ENCODE measurements at places on chromosomes 2 and 18.

DNA sequence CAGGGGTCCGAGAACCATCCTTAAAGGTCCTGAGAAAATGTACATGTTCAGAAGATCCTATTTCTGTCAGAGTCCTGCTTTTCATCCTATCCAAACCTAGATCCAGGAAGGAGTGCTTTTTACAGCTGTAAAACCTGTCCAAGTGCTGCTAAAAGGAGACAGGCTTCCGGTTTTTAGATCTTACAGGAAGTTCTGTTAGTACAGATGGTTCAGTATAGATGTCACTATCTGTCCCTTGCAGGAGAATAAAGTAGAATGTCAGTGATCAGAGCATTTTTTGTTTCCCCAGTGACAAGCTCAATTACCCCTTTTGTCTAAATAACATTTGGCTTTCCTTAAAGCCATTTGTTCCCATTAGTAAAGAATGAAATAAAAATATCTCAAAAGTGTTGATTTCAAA, 98.3 kb downstream of the NRP2 start:
- no peak for DNase-seq

- no peak for DNase-seq
Observed at GRCh38 chr18:54327818-54328217, 29.8 kb downstream of the STARD6 start.

DNA sequence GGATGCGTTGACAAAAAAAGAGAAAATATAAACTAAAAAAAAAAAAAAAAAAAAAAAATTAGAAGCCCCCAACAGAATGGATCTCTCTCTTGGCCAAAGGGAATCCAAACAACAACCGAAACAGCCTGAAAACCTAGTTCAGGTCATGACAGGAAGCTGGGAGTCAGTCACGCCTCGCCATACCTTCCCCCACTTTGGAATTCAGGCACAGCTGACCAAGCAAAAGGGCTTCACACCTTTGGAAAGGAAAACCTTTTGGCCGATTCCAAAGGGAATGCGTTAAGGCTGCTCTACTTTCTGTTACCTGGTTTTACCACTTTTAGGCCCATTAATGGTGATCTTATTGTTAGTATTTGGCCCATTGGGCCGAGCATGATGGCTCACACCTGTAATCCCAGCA, 17.9 kb upstream of the RMC1 start:
- DNase-seq: no peak

DNA sequence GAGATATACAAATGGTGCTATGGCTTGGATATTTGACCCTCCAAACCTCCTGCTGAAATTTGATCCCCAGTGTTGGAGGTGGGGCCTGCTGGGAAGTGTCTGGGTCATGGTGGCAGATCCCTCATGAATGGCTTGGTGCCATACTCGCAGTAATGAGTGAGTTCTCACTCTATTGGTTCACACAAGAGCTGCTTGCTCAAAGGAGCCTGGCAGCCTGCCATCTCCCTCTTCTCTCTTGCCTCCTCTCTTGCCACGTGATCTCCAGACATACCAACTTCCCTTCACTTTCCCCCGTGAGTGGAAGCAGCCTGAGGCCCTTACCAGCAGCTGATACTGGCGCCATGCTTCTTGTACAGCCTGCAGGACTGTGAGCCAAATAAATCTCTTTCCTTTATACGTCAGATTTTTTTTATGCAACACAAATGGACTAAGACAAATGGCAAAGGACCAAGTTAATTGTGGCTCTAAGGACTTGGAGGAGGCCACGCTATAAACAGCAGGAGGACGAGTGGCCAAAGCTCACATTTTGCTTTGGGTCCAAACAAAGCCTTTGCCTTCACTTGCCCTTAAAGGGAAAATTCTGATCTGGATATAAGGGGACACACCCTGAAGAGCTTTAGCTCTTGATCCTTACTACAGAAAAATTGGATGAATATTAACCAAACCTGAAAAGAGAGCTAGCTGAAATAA, 214.7 kb downstream of the SS18 start:
- no peak for DNase-seq

DNA sequence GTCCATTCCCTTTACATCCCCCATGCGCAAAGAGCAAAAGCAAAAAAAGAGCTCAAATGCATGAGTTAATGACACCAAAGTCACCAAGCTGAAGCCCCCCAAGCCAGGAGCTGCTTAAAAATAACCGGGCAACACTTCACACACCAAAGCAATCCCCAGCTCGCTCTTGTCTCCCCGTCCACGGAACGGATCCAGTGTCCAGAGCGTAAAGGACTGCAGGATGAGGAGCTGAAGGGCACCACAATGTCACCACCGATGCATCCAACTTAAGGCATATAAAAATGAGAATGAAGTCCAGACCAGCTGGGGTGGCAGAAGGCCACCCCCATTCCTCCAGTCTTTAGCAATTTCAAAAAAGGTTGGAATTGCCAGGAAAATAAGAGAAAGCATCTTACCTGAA, 8.7 kb downstream of the SMAD7 start:
- DNase-seq: no peak

DNA sequence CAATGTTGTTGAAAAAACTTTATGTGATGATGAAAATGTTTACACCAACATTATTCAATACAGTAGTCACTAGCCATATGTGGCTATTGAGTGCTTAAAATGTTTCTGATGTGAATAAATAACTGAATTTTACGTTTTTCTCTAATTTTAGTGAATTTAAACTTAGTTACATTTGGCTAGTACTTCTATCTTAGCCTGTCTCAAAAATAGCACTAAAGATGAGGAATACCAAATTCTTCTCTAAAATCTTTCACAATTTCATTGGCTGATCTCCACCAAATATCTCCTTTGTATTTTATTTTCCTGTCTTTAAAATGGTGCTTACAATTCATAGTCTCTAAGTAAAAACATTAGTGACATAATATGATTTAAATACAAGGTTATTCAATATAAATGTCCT, 83.7 kb upstream of the RND3 start:
- no peak for DNase-seq

DNA sequence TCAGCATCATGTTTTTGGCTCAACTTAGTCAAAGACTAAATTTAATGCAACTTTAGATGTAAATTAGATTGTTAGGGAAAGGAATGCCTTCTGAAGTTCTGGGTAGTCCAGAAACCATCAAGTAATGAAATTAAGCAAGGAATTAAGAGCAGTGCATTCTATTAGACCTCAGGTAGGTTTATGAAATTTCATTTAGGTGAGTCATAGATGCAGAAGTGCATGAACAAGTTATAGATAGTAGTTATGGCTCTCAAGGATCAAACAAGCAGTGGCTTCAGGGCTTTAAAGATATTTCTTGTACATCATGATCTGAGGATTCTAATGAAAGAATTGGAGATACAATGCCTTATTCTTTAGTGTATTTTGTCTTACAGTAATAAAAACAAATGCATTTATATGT, 25.4 kb upstream of the SPOPL start:
- no peak for DNase-seq

DNA sequence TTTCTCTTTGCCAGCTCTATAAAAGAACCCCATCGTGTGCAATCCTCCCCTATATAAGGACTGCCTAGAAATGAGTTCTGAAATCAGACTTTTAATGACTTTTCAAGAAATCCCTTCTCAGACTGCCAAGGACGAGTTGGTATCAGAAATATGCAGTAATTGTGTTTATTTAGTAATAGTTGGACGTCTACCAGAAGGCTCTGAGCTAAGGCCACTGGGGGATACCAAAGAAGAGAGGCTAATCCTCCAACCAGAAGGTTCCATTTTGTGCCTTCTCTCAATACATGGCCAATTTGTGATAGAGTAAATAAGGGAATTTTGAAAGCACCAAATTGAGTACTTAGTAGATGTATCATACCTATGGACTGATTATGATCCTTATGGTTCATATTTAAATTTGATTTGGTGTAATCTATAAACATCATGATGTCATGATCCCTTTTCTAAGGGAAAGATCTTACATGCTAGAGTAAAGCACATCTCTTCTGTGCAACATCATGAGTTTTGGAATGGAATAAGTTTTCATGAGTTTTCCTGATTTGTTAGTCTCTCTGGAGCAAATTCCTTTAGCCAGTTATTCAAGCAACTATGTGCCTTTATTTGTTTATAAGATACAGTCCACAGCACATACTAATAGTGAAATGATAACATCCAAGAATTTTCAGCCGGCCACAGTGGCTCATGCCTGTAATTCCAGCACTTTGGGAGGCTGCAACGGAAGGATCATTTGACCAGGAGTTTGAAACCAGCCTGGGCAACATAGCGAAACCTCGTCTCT, 82.2 kb upstream of the LTBP1 start:
- DNase-seq: no peak

- DNase-seq: no peak
Observed at GRCh38 chr2:102018823-102019445, 27.2 kb downstream of the IL1R2 start.

- DNase-seq: no peak
Observed at GRCh38 chr18:12328179-12328823, 20.3 kb downstream of the TUBB6 start.

DNA sequence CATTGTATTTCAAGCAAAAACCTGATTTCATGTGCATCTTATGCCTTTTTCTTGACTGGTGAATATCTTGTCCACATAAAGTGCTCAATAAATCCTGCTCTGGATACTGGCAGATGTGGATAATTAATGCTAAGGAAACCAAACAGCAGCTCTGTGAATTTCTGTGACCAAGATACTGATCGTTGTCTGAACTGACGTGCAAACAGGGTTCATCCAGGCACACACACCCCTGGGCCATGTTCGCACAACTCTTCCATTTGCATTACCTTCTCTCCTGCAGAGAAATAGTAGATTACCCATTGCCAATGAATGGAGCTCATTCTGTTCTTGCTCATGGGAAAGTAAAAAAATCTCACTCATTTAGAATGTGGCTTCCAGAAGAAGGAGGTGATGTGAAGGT, 316.2 kb upstream of the TRIB2 start:
- DNase-seq: no peak

DNA sequence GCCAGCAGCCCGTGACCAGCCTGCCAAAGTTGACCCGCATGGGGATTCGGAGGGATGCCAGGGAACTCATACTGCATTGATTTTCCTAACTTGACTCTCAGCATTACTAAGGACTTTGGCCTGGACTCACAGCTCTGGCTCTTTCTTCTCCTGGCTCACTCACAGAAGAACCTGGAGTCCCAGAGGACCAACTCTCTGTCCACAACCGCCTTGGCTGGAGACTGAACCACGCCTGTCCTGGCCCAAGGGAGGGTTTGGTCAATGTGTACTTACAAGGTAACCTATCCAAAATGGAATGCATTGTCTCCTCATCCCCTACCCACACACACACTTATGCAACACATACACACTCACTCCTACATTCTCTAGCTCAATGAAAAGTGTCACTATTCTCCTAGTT, 135.6 kb upstream of the KLHL29 start:
- no peak for DNase-seq

DNA sequence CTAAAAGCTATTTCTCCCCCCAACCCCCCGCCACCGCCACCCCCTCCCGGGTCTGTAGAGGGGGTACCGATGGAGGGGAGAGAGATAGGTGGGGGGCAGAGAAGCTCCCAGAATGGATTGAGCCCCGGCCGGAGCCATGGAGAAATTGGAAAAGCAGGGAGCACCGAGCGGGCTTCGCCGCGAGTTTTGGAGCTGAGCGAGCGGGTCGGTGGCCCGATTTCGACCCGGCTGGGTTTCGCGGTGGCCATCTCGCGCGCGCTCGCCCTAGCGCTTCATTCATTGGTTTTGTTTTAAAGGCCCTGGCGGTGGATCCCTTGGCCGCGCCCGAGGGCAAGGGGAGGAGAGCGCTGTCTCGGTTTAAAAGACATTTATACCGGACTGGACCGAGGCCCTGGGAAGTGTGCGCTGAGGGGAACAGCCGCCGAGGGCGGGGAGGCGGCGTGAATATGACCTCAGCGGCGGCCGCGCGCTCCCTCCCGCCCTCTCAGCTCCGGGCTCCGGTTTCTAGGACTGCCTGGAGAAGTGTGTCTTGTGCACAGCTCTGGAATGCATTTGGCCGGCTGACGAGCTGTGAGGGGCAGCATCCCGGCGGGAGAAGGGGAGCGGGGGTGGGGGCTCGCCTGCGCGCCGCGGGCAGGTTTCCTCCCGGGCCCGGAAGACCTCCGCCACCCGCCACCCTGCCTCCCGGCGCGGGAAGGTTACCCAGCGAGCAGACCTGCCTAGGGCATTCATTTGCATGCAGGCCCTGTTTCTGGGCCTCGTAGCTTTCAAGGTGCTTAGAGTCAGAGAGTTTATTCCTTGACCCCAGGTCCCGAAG, 1.7 kb upstream of the SMAD7 start:
- peak; percentile 58 for DNase-seq

DNA sequence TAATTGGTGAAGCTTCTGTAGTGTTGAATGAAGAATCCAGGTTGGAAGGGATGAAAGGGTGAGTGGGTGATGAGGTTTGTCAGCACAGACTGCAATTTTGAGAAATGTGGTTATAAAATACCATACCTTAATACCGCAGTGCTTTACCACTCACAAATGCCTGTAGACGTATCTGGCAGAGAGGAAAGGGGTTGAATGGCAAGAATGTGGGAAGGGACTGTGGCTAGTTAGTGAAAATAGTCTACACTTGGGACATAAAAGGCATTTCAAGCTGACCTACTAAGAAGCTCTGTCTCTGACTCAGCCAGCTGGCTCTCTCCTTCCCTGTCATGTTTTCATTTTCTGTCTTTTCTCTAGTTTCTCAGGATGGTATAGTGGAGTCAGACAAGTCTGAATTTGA, 25.1 kb downstream of the CDK15 start:
- DNase-seq: no peak

- DNase-seq: no peak
Observed at GRCh38 chr18:36153203-36153602, 23.5 kb downstream of the ELP2 start.

Data from stimulated activated CD4-positive, alpha-beta T cell treated with anti-CD3 and anti-CD28 coated beads, Interleukin-2, amount 100 ng/mL, for 24 hours (primary cell).